Hematopoietic multipotent progenitor cell treated with erythropoietin and hydrocortisone succinate and interleukin-3 and kit ligand, for 4 days (in vitro differentiated cells): ENCODE measurements at places on chromosomes 6 and 20.

DNA sequence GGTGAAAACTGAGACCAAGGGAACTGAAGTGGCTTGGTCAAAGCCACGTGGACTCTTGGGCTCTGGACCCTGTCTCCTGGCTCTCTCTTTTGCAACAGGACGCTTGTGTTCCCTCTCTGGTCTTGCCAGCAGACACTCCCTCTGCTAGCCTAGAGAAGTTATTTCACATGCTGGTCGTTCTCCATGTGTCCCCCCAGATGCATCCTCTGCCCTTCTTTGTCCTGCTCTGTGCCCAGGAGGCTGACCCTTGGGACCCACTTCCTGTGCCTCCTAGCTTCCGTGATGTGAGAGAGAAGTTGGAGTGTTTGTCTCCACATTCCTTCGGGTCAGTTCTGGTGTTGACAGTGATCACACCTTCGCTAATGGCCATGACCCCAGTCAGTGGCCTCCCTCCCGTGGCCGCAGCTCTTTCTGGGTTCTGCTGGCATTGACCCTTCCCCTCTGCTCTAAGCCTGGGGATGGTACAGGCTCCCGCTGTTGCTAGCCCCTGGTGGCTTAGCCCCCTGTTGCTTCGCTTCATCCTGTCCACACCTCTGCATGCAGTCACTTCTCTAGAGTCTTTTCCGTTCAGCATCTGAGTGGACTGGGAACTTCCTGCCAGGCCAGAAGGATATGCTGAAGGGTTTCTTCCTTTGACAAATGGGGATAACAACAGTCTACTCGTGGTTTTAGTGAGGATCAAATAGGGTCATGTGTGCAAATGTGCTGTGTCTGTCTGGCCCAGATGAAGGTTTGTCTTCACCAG, 70.1 kb upstream of the BMP2 start:
- no peak for DNase-seq

- peak; percentile 84 for DNase-seq
These were observed 614 bp upstream of the TMEM242 start for GRCh38 chr6:157323966-157324300.

GRCh38 chr6:156778454-156779205, 1.5 kb downstream of the ARID1B start:
- peak; percentile 74 for DNase-seq

- DNase-seq, result no peak
These were observed 62.0 kb upstream of the MAP3K7 start for GRCh38 chr6:90648873-90649272.

GRCh38 chr6:19342616-19343015, 494.6 kb upstream of the ID4 start:
- no peak for DNase-seq

- no peak for DNase-seq
These were observed 10.7 kb upstream of the EDN1 start for GRCh38 chr6:12279322-12280091.

DNA sequence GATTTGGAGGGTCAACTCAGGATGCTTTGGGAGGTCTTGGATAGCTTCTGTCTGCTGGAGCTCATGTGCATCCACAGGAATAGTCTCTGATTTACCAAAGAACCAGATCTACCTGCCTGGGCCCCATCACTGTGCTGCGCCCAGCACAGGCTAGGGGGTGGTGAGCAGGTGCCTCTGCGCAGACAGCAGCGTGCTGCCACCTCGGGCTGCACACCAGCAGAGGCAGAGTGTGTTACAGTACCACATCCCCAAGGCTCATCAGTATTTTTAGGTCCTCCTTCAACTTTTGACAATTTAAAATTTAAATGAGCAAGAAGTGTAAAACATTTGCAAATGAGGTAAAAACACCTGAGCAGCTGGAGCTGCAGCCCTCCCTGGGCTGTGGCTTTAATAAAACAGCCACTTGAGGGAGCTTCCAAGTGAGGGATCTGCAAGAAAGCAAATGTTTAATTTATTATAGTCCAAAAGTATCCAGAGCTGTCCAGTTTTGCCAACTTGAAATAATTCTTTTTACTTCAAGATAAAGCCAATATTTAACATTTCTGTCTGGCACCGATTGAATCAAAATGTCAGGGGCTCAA, 324.9 kb downstream of the ZFAND3 start:
- DNase-seq, result no peak

DNA sequence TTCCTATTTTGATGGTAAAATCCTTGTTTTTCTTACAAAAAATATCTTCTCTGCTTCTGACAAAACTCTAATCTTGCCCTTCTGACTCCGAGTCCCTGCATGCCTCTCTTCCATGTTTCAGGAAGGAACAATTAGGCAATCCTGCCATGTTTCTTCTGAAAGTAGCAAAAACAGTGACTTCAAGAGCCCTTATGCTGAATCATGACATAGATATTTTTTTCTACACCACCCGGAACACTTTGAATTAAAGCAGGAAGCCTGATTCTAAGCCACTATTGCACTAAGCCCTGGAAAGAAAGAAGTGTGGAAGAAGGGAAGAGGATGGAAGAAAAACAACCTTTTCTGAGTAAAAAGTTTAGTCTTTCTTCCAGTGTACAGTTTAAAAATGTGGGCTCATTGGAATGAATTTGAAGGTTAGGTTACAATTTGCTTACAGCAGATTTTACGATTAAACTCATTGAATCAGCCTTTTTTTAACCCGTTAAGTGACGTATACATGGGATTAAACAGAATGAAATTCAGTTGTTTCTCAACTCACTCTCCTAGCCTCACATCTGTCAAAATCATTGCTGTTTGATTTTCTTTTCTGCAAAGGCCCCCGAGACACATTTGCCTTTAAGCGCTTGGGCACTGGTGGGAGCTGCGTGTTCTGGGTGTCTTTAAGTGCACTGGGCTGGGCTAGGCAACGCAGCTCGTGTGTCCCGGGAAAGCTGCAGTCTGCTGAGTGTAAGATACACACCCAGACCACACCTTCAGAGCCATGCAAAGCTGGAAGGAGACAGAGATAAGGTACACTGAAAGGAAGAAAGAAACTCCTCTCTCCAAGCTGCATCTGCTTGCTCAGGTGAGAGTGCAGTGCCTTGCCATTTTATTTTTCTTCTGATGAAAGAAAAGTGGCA, 159.4 kb upstream of the CITED2 start:
- peak; percentile 88 for DNase-seq

GRCh38 chr20:17562804-17563305, 7.0 kb upstream of the DSTN start:
- peak; percentile 52 for DNase-seq

DNA sequence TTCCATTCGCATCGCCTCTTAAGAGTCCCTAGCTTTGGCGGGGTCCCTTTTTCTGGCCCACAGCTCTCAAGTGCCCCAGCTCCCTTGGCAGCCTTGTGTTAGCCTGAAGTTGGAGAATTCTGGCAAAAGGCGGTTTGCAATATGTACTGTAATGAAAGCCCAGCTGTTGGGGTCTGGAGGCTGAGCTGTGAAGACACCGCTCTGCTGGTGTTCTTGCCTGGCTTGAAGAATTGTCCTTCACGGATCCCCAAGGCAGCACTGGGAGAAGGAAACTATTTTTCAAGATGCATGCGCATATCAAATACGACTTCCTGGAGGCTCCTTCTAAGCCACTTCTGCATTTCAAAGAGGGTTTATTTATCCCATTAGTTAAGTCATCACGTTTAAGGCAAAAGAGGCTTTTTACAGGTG, 21.4 kb upstream of the CITED2 start:
- peak; percentile 57 for DNase-seq

- no peak for DNase-seq
These were observed 62.4 kb downstream of the SYNDIG1 start for GRCh38 chr20:24531631-24532419.

DNA sequence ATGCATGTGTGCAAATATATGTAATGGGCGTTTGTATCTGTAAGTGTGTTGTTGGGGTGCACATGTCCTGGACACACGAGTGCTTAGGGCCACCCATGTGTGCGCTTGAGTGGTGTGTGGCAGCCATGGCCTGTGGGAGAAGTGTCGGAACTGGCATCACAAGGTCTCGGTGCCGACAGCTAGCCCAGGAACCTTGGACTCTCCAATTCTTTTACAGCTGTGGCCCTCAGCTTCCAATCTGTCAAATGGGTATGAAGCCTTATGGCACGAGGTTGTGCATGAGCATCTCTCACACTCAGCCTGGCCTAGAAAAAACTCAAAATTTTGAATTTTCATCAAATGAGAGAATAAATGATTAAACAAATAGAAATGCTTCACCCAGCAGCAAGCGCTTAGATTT, 42.0 kb downstream of the SPDEF start:
- DNase-seq, result no peak

GRCh38 chr6:169938731-169939130, 187.3 kb downstream of the ERMARD start:
- DNase-seq, result no peak

DNA sequence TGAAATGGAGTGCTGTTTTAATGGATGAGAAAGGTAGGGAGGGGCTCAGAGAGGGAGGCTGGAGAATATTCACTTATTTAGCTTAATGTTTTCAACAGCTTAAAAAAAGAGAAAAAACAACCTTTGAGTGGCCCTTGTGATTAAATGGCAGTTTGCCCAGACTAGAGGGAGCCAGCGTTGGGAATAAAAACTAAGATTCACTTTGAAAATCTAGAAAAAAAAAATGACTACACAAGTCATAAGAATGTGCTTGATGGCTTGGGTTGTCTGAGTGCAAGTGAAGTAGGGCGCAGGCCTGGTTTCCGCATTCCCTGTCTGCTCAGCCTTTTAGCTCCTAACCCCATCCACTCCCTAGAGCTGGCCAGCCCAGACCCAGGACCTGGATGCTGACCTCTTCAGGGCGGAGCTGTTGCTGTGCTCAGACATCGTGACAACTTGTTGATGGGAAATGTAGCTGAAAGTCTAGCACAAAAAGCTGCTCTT, 28.9 kb downstream of the UTRN start:
- peak; percentile 38 for DNase-seq

DNA sequence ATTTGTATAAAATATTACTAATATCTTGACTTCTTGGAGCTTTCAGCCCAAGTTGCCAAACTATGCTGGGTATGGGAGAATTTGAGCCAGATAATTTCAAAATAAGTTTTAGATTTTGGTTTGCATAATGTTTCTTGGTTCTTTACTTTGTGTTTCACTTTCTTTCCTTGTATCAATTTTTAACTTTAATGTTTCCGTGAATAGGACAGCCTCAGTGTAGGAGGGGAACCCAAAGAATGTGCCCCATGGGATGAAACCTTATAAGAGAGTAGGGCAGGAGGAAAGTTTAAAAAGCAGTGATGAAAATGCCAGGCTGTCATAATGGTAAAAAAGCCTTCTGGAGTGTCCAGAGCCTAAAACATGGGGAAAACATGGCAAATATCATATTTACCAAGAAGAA, 252.4 kb upstream of the IRAK1BP1 start:
- no peak for DNase-seq

- peak; percentile 43 for DNase-seq
These were observed at the start of gene TOX2 for GRCh38 chr20:43914311-43915210. Gene TOX2 (plus strand): TSS chr20:43914852. CDS start chr20:43914892, 40 bp downstream.

DNA sequence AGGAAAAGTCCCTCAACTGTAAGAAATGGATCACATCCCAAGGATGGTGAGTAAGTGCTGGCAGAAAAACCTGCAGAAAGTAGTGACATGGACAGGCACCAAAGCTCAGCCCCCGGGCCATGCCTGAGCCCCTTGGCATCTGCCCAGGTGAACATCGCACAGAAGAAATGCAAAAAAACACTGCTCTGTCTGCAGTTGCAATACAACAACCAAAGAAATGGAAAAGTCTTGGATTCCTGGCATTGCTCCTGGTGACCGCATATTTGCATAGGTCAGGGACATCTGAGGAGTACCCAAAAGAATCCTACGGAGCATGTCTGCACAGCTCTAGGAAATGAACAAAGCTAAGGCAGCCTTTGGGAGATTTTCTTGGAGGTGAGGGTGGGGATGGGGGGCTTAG, 63.1 kb upstream of the PTPRT start:
- no peak for DNase-seq

- DNase-seq, result no peak
These were observed 132.6 kb downstream of the PHACTR1 start for GRCh38 chr6:12848964-12849808.

DNA sequence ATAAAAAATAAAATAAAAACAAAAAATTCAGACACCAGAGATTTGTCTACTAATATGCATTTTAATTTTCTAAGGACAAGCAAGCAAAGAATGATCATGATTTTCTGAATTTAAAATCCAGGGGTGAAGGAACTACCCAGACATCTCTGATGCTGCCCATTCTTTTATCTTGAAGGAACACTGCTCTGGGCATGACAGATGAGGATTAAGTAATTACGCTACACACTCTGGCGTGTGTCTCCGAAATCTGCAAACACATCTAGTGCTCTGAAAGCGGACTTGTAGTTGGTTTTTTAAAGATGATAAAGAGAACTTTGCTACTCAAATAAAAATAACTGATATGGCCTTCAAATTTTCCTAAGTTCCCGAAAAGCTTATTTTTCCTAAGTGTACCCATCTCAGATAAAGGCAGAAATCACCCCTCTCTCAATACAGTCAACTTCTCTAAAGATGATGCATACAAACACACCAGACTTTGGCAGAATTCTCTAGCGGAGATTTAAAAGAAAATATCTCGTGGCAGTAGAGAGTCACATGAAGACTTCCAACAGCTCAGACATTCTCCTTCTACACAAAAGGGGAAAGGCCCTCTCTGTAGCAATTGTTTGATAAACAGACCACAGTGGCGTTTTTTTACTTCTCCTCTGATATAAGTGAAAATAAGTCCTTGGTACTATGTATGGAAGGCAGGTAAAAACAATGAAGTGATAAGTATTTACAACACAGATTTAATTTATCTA, 133.8 kb downstream of the BACH2 start:
- peak; percentile 78 for DNase-seq

DNA sequence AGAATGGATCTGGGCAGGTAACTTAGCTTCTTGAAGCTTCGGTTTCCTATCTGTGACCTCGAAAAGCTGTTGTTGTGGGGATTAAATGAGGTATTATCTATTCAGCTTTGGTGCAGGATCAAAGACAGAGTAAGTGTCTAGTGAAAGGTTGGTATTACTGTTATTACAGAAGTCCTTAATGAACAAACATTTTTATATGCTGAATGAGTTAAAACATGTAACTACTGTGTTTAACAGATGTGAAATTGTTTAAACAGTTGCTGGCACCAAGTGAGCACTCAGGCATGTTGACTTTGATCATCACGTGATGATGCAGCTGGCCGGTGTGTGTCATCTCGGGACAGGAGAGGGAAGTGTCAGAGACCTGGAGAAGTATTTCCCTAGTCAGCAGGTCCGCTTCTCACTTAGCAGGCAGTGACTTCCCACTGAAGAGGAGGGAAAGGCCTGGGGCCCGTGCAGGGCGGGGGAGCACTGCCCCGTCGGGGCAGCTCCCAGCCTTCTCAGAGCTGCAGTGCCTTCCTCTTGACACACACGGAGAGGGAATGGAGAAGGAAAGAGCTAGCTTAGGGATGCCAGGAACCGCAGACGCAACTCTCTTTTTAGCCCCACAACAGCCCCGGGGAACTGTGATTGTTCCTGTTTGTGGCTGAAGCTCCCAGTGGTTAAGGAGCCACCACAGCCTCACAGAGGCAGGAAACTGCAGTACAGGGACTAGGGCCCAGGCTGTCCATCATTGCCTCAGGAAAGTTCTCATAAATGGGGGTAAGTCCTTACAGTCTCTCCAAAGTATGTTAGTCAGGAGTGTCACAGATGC, 18.0 kb downstream of the TUBB2A start:
- DNase-seq, result peak; percentile 64

DNA sequence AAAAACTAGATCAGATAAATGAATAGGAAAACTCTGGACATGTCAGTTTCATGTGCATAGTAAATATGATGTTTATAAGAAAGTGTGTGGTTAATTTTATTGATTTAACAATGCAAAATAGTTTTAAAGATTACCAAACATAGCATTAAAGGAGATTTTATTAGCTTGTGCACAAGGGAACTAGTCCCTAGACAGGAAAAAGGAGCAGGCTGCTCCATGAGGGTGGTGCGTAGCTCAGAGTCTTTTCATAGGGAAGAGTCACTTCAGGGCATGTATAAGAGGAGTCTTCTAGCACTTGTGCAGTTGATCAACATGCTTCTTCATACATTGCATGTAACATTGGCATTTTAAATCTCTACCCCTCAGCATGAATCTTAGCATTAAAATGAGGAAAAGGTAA, 835.8 kb downstream of the GRIK2 start:
- DNase-seq, result no peak
